ENCODE measurements at places on chromosomes 6 and 20.

DNA sequence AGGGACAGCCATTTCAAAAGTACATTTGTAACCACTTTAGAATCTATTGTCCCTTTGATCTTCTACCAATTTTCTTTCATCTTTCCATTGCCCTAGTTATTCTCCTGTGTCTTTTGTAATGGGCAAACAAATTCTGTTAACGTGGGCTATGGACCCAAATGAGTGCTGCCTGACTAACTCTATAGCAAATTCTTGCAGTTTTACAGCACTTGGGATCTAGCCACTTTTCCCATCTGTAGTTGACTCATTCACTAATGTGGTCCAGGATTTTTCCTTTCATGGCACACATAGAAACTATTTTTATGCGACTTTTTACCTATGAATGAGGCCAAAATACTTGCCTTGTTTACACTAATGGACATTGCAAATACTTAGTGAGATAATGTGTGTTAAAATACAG lies 52.0 kb downstream of the GRIK2 start:
- DNase-seq: no peak

- DNase-seq: peak; percentile 62
These were observed 21.4 kb upstream of the PREP start for GRCh38 chr6:105424175-105424783.

DNA sequence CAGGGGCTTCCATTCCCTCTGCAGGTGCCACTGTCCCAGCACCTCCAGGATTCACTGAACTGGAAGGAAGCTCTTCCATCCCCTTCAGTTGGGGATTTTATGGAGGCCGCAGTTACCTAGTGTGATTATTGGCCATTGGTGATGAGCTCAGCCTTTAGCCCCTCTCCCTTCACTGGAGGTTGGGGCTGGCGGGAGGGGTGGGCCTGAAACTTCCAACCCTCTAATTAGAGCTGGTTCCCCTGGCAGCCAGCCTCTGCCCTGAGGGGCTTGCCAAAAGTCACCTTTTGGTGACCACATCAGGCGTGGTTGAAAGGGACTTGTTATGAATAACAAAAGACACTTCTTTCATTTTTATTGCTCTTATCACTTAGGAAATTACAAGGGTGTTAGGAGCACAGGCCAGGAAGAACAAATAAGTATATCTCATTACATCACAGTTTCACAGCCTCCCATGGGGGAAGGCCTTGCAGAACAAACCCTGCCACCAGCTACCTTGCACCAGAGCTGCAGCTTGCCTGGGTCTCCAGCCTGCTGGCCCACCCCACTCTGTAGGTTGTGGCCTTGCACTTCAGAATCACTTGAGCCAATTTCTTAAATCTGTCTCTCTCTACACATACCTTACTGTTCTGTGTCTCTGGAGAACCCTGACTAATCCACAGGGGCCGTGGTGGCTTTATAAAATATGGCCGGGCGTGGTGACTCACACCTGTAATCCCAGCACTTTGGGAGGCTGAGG lies 5.0 kb downstream of the PYGB start:
- DNase-seq: no peak

DNA sequence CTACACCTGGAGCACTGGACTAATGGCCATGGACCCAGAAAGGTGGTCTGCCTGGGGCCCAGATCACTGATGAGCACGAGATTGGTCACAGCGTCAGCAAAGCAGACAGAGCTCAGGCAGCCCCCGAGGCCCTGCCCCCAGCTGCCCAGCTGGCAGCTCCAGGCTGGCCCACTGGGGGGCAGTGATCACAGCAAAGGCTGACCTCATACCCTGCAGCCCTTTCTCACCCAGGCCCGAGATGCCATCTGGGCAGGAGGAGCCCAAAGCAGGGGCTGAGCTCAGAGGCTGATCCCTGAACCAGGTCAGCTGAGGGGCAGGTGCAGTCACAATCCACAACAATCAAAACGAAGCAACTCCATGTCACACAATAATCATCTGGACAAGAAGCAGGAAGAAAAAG lies 4.1 kb downstream of the MAP1LC3A start:
- no peak for DNase-seq

GRCh38 chr6:85867595-85867994 lies 224.9 kb upstream of the SYNCRIP start:
- DNase-seq: no peak

GRCh38 chr6:159068904-159069578 lies 24.2 kb upstream of the TAGAP start:
- no peak for DNase-seq

DNA sequence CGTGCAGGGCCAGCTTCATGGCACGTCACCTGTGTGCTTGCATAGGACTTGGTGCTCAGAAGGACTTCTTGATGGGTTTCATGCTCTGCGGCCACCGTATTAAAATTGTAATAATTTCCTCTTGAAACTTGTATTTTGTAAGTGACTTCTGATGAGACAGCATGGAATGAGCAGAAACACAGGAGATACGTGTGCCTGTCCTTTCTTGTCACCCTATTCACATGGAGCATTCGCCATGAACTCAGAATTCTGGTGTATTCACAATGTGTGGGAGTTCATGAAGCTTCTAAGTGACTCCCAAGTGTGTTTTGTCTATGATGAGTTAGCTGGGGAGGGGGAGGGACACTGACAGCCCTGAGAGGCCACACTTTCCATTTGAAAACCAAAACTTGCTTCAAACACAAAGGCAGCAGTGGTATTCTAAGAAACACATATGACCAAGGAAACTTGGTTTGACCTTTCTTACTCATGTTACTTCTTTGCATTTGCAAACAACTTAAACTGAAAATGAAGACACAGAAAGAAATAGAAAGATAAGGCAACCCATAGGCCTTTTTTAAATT lies 92.1 kb upstream of the NEDD9 start:
- no peak for DNase-seq

- no peak for DNase-seq
These were observed 117.0 kb downstream of the ANKRD60 start for GRCh38 chr20:58111310-58112016.

DNA sequence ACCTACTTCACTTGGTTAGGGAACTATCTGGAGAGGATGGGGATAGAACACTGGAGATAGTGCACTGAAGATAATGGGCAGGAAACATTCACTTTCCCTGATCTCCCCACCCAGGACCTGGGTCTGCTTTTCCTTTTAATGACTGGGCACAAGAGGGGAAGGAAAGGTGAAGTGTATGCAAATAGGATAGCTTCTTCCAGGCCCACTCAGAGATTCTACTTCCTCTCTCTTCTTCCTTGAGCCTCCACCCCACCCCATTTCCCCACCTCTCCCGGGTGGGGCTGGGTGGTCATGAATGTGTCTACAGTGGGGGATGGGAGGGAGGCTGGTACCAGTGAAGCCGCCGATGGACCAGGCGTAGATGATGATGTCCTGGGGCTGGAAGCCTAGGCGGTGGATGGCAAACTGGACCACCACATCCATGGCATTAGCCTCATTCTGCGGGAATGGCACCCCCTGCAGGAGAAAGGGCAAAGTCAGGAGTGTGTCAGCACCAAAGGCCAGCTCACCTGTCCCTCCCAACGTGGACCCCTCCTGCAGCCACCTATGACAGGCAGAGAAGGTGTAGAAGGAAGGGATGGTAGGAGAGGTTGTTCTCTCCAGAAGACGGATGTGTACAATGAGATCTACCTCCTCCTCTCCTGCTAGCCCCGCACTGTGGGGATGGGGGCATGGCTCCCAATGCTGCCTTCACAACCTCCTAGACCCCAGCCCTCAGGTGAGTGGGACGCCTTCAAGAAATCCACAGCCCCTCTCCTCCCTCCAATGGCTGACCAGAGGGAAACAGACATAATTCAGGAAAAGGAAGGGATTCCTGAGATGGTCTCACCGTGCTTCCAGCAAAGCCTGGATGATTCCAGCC lies 8.6 kb upstream of the LY6G5C start:
- DNase-seq: no peak

- no peak for DNase-seq
These were observed 20.6 kb downstream of the SUN5 start for GRCh38 chr20:32983459-32984112.

DNA sequence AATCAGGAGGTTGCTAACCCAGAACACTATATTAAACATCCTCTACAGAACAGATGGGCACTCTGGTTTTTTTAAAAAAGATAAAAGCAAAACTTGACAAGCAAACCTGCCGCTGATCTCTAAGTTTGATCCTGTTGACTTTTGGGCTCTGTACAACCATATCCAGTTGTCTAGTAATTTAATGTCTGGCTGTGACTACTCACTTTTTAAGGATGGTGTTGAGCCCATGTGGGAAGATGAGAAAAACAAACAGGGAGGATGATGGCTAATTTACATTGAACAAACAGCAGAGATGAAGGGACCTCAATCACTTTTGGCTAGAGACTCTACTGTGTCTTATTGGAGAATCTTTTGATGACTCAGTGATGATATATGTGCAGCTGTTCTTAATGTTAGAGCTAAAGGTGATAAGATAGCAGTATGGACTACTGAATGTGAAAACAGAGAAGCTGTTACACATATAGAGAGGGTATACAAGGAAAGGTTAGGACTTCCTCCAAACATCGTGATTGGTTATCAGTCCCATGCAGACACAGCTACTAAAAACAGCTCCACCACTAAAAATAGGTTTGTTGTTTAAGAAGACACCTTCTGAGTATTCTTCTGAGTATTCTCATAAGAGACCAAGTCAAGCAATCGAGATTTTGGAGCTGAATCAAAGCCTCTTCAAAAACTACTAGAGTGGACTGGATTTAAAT lies 201.2 kb upstream of the SHLD1 start:
- DNase-seq: no peak

DNA sequence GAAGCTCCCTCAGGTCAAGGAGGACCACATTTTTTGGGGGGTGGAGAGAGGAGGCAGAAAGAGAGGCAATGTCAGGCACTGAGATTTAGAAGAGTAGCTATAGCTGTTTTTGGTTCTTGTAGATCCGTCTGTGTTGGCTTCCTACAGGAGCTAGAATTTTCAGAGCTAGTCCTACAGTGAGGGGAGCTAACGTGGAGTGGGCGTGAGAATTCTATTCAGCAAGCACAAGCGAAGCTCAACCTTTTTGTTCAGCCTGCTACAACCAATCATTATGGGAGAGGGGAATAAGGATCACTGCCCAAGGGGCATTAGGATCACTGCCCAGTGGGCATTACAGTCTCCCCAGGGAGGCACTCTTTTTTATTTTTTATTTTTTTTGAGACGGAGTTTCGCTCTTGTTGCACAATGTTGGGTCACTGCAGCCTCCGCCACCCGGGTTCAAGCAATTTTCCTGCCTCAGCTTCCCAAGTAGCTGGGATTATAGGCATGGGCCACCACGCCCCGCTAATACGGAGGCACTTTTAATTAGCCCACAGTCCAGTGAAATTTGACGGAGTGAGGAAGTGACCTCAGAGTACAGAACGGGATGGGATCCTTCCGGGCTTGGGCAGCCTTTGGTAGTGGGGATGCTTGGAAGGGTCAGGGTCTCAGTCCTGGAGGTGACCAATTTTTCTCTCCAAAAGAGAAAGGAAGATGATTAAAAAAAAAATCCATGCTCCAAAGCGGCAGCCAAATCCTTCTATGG lies 1.1 kb upstream of the PANK2 start:
- no peak for DNase-seq

- no peak for DNase-seq
These were observed 30.0 kb downstream of the SLX4IP start for GRCh38 chr20:10465135-10465534.

Data from neuronal stem cell (in vitro differentiated cells).